ENCODE measurements at places on chromosomes 11 and 22.

DNA sequence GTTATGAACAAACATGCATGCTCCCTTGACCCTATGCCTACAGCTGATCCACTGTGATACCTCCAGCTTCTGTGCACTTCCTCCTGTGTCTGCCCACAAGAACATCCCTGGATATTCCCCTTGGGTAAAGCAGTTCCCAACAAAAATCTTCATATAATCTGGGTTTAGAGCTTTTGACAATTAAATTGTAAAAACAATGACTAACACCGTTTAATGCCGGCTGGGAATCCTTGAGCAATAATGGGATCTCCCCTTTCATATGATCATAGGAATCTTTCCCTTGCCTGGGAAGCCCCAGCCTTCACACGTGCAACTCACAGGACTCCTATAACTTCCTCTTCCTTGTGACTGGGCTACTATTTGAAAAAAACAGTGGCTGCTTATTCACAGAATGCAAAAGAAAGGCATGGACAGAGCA lies 6.3 kb upstream of the ZC3H12C start:
- no peak for DNase-seq

DNA sequence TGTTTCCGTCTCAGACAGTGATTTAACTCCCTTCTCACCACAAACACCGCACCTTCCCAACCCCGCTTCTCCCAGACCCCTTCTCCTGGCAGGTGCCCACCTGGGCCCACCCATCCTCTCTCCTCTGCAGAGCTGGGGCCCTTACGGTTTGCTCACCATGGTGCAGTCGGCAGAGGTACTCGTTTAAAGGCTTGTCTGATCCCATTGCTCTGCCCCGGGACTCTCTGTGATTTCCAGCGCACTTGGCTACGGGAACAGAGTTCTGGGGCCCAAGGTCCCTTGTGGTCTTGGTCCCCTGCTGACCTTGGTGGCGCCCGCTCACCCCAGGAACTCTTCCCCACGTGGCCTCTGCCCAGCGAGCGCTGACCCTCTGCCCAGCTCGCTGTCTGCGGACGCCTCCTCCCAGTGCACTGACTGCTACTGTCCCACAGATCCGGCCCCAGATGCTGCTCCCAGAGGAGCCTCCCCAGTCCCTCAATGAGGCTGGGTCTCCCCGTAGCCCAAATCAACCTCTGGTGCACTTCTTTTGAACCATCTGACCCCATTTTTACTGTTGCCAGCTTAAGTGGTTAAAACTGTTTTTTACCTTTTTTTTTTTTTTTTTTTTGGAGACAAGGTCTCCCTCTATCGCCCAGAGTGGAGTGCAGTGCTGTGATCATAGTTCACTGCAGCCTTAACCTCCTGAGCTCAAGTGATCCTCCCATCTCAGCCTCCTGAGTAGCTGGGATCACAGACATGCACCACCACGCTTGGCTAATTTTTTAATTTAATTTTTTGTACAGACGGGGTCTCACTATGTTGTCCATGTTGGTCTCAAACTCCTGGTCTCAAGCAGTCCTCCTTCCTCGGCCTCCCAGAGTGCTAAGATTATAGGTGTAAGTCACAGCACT lies 21.3 kb upstream of the CTSD start:
- no peak for DNase-seq

- peak; percentile 14 for DNase-seq
These were observed 61.1 kb downstream of the LINC01488 start for GRCh38 chr11:69542314-69543168.

- no peak for DNase-seq
These were observed 7.7 kb upstream of the F2 start for GRCh38 chr11:46711303-46711702.

DNA sequence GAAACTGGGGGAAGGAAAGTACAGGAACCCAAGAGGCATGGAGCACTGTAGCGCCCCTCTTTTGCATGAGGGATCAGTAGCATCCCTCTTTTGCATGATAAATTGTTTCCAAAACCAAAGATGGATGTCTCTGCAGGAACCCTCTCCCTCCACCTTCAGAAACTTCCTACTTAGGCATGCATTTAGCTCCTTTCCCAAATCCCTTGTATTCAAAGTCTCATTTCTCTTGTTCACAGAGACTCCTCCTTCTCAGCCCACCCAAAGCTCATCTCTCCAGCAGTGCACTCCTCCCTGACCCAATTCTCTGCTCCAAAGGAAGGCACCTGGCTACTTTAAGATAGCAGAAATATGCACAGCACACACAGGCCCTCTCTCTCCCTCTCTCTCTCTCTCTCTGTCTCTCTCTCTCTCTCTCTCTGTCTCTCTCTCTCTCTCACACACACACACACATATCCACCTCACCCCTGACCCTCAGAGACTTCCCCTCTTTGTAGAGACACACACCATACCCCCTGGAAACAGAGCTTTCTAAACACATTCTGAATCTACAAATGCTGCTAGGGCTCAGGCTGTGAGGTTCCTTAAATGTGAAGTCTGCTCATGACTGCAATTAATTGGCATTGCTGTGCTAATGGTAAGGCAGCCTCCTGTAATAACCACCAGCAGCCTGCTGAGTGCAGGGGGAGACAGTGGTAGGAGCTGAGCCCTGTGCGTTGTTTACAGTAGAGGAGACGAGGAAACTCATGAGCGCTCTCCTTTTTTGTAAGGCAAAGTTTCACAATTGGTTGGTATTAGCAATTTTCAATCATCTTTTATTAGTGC lies 519.6 kb downstream of the NTM start:
- no peak for DNase-seq

DNA sequence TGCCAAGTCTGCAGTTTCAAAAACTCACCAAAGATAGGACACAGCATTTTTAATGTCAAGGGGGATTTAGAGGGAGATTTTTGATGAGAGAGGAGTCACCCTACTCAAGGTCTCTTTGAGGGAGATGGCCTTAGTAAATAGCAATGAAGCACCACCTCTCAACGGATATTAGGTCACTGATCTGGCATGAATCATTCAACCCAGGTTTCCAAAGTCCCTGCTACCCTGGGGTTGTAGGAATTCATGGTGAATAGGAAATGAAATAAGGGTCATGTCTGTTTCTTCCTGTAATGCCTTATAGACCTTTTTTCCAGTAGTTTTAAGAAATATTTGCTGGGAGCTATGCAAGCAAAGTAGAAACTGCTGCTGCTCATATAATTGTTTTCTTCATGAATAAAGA lies 2154.9 kb downstream of the LRRC4C start:
- DNase-seq, result no peak

DNA sequence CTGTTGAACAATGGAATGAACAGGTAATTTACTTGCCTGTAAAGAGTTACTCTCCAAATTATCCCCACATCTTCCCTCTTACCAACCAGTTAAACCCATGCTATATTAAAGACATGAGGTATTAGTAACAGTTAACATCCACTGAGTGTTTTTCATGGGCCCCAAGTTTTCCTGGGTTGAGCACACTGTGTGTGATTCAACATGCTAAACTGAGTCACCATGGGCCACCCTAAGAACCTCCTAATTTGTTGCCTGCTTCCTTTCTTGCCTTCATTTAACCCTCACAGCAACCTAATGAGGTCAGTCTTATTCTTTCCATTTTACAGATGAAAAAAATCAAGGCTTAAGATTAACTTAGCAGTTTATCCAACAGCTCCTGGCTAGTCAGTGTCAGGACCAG lies 51.0 kb downstream of the GALNT18 start:
- DNase-seq, result no peak

DNA sequence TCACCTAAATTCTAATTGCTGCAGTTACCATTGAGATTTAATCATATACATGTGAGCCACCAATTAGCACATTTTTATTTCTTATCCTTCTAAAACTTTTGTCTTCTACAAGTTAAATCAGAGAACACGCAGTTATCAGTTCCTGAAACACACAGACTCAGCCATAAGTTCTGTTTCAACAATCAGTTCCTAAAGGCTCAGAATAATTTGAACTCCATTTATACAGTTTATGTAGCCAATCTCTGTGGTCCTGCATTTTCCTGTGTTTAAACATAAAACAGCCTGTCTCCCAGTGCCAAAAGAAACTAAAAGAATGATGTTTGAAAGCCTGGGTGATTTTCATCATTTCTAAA lies 2.9 kb downstream of the PLAAT3 start:
- no peak for DNase-seq

DNA sequence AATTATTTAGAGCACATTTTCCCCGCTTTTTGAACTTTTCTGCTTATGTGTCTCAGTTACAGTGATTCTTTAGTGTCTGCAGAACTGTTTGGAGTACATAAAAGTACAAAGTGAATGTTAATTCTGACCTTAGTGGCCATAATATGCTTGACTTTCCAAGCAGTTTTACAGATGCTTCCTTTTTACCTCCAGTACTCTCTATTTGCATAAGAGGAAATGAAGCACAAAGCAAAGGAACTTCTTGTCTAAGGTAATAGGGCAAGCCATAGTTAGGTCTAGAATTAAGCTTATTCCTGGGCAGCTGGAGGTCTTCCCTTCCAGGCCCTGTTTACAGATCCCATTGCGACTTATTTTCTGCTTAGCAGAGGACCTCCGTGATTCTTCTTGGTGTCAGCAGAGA lies 3.6 kb downstream of the GTPBP1 start:
- no peak for DNase-seq

GRCh38 chr11:56716379-56716854 lies 17.5 kb downstream of the OR9G1 start:
- DNase-seq, result no peak

GRCh38 chr11:11659567-11660362 lies 38.0 kb upstream of the GALNT18 start:
- no peak for DNase-seq

- no peak for DNase-seq
These were observed 35.9 kb downstream of the CTSC start for GRCh38 chr11:88301488-88302140.

DNA sequence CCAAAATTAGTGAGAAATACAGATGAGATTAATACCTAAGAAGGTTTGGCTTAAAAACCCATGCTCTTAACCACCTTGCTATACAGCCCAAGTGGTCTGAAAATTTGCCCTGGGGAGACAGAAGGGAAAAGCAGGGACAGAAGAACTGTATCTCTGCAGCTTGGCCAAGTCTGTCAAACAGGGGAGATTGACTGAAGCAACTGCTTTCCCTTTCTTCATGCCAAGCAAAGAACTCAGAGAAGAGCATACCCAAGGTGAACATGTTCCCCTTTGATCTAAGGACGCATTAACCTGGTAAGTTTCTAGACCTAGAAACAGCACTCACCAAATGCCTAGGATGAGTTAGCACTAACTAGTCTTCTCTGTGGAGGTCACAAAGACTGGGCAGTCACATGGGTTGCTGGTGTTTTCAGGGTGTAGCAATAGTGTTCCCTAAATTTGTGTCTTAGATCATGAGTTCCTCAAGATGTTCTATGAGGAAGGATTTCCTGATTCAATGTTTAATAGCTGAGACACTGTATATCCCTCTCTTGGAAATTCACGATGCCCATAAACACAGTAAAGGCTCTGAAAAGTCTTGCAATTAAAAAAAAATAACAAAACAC lies 75.6 kb upstream of the GRAMD1B start:
- DNase-seq, result no peak

DNA sequence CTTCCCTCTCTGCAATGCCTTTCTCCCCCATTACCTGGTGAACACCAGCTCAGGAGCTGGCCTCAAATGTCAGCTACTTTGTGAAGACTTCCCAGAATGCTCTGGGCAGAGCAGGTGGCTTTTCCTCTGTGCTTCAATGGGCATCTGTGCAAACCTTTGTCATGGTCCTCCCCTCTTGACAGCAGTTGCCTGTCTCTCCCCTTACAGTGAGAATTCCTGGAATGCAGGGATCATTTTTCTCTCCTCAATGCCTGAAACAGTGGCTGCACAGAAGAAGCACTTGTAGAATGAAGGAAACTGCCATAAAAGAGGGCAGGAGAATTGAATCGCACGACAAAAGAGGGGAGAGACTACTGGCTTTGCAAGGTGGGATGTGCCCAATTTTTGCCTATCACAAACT lies 92.8 kb upstream of the NARS2 start:
- DNase-seq, result no peak
